CD4-positive, alpha-beta memory T cell (primary cell): ENCODE measurements at places on chromosomes 6 and 20.

DNA sequence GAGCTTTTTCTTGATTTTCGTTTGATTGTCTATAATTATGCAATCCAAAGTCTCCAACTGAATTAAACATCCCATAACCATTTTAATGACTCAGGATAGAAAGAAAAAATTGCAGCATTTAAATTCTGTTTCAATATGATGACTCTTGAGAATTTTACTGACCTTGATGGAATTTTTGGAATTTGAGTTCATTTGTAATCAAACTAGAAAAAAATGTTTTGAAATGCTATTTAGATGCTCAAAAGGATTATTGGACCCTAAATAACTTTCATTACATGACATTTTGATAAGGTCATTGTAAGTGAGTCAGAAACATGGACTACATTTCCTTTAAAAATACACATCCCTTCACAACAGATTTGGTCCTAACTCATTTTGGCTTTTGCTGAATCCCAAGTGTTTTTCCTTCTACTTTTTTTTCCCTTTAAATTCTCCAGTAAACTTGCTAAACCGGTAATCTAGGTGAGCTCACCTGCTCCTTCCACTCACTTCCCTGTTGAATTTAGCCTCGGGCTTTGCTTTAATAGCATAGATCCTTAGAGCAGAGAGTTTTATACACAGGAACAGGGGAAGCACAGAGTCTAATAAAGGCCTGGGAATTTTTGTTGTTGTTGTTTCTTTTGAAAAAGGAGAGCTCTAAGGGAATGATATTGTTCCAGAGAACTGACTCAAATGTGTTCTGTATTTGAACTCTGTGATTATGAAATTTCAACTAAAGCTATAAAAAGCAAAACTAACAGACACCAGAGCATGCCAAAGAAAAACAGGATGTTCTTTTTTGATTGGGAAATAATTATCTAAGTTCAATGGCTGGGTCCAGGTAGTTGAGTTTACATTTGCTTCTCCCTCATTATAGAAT, 1088.2 kb upstream of the CITED2 start:
- no peak for DNase-seq

GRCh38 chr20:12289465-12289864, 371.8 kb downstream of the BTBD3 start:
- no peak for DNase-seq

- DNase-seq: no peak
Observed at GRCh38 chr6:100695445-100695844, 185.7 kb downstream of the ASCC3 start.

DNA sequence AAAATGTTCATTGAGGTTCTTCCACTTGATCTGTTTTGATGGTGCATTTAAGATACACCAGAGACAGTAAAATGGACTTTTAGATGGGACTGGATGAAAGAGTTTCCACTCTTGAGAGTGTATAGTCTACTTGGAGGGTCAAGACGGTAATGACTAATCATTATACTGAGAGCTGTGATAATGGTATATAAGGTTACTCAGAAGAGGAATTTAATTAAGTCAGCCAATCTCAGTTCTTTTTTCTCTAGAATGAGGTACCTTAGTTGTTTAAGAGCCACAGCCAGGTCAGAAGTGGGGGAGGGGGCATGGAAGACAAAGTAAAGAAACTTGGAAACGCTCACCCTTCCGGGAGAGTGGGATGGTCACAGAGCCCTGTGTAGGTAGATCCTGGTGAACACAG, 123.9 kb downstream of the MAP3K4 start:
- DNase-seq: no peak

- no peak for DNase-seq
Observed at GRCh38 chr20:21515300-21516179, 1.7 kb upstream of the NKX2-2 start.

- DNase-seq: no peak
Observed at GRCh38 chr6:77987035-77987384, 334.2 kb downstream of the MEI4 start.

GRCh38 chr20:17453592-17453991, 77.6 kb downstream of the BFSP1 start:
- DNase-seq: no peak

- no peak for DNase-seq
Observed at GRCh38 chr6:133704371-133704770, 184.5 kb upstream of the TCF21 start.

GRCh38 chr6:33850296-33850695, 46.5 kb upstream of the MLN start:
- no peak for DNase-seq

DNA sequence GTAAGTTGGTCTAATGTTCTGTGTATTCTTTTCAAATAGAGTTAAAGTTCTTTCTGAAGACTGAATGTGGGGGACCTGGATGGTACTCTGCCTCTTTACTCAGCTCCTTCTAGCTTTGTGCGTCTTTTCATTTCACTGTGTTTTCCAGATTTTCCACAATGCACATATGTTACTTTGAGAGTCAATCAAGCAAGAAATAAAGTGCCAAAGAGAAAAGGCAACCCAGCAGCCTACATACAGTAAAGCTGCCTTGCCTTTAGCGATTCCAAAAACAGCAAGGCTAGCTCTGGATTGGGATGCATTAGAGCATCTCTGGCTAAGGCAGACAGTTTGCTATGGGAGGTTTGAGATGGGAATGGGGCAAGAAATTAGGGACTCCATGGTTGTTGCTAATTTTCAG, 5.3 kb downstream of the C6orf163 start:
- DNase-seq: no peak

- no peak for DNase-seq
Observed at GRCh38 chr6:74518035-74518434, 687.8 kb downstream of the COL12A1 start.

GRCh38 chr6:71412559-71413140, 124.0 kb downstream of the OGFRL1 start:
- DNase-seq: no peak

GRCh38 chr6:55778705-55779104, 96.7 kb downstream of the BMP5 start:
- DNase-seq: no peak

- no peak for DNase-seq
Observed at GRCh38 chr20:63315240-63315689, 22.3 kb downstream of the COL20A1 start.

GRCh38 chr6:6230286-6230685, 90.2 kb downstream of the F13A1 start:
- no peak for DNase-seq

DNA sequence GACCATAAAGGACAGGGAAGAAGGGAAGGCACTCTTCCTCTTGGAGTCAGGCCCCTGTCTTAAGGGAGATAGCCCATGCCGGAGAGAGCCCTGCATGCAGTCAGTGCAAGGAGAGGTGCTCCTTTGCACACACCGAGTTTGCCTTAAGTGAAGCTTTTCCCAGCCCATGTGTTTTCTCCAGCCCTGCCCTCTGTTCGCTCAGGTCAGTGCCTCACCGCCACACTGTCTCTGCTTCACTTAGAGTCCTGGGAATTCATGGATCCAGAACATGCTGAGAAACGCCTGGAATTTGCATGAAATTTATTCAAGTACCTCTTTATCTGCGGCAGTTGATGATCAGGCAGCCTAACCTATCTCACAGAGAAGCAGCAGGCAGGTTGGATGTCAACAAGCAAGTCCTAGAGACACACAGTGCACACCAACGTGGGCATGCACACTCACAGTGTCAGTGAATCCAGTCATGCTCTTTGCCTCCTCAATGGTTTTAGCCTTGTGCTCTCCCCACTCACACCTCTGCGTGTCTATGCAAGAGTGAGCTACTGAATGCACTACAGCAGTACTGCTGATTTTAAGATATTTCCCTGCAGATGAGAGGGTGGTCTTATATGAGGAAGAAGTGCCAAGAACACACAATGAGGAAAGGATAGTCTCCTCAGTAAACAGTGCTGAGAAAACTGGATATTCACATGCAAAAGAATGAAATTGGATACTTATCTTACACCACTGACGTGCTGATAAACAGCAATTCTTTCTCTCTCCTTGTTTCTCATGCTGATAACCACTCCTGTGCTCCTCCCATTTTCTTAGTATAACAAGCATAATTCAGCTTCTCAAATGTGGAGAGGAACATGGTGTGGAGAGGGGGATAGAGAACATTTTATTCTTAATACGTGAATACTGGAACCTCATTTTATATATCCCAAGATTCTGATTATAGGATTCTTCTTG, 295.1 kb upstream of the CDYL start:
- no peak for DNase-seq

DNA sequence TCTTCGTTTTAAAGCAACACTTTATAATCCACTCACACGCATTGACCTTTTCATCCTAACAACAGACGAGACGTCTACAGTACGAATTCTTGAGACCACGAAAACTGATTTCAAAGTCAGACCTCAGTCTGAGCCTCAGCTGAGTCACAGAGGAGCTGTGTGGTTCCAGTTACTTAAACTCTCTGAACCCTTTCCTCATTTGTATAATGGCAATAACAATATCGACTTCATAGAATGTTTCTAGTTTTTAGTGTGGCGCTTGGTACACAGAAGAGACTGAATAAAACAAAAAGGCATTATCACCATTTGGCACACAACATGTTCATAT, 236.9 kb downstream of the ATXN1 start:
- no peak for DNase-seq

DNA sequence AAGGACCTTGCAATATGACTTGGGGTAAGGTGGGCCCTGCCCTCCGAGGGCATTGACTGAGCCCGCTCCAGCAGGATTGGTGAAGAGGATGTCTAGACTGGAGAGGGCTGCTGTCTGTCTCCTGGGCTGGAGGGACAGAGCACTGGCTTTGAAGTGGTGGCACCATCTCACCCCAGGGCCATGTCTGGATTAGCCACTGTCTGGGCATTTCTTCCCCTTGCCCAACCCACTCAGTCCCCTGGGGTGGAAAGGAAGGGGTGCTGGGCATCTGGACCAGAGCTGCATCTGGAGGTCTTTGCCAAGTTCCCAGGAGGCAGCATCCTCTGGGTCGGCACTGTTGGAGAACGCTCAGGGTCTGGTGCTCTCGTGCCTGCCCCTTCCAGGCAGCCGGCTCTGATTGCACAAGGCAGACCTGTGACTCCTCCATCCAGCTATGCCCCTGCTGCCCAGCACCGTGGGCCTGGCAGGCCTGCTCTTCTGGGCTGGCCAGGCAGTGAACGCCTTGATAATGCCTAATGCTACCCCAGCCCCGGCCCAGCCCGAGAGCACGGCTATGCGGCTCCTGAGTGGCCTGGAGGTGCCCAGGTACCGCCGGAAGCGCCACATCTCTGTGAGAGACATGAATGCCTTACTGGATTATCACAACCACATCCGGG, at the start of gene R3HDML:
TSS of gene R3HDML (plus strand) at position 319 of the 656 bp plus-strand sequence. CDS start at position 434, 115 bp downstream.
- DNase-seq: no peak

DNA sequence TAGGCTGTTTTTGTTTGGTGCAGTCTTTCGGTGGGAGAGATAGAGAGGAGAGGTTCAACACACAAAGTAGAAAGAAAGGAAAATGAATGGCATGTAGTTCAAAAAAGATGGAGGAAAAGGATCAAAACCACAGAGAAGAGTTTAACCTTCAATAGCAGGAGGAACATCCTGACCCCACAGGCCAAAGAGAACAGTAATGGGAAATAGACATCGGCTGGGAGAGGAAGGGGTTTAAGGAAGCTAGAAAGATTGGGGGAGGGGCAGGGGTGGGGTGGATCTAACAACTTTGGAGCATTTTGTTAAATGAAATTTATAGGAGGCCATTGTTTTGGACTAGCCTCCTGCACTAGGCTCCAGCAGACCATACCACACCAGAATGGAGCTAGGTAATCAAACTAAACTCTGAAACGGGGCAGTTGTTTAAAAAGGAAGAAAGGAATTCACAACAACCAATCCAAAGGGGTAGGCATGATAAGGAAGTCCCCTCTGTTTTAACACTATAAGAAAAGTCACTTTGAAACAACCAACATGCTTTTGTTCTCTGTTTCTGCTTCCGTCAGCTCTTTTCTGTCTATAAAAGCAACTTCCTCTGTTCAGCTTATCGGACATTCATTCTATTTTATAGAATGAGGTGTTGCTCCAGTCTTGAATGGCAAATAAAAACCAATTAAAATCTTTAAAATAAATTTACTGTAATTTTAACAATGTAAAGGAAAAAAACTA, 82.6 kb downstream of the EPB41L2 start:
- no peak for DNase-seq

DNA sequence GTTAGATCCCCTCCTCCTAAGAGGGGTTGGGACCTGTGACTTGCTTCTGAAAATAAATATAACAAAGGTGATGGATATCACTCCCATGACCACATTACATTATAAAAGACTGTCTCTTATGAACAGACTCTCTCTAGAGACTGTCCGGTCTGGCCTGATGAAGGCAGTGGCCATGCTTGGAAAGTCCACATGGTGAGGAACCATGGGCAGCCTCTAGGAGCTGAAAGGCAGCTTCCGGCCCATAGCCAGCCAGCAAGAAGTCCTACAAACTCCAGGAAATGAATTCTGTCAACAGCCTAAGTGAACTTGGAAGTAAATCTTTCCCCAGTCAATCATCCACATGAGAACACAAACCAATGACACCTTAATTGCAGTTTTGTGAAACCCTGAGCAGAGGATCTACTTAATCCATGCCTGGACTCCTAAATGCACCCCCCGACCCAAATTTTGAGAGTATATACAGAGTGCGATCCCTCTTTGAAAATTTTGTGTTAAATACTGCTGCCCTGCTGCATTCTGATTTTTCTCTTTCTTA, 2.2 kb upstream of the POPDC3 start:
- DNase-seq: no peak

- DNase-seq: peak; percentile 27
Observed at GRCh38 chr6:35474131-35474941, 6.1 kb downstream of the RPL10A start.

DNA sequence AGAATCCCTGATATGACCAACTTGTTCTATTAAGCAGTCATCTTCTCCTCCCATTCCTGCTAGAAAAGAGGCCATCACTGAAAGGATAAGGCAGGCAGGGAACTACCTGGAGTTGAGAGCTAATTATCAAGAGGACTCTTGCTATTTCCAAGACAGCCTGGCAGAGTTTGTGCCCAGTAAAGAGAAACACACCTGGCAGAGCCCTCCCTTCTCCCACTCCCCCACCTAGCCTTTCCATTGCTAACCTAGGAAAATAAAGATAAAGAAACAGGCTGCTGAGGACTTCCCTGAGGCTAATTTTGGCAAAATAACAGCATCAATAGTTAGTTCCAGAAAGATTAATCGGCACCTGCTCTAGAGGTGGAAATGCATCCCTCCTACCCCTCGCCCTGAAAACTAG, 20.4 kb upstream of the RAB22A start:
- no peak for DNase-seq

DNA sequence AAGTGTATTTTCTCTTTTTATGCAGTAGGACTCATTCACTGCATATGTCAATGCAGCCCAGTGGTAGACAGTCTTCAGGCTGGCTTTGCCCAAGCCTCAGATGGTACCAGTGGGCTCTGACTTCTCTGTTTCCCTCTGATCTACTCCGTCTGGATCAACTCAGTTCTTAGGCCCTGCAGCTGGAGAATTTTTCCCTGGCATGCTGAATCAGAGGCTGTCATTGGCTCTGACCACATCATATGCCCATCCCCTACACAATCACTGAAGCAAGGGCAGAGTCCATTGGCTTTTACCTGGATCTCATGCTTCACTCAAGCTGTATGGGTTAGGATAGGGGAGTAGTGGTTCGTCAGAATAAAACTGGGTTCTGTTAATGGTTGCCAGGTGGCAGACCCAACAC, 57.8 kb downstream of the KIZ start:
- DNase-seq: no peak

- no peak for DNase-seq
Observed at GRCh38 chr6:112007254-112007653, 46.6 kb upstream of the CCN6 start.
